ENCODE measurements at places on chromosomes 4 and X.

GRCh38 chr4:67746797-67747495 lies 7.2 kb downstream of the GNRHR start:
- DNase-seq = no peak

DNA sequence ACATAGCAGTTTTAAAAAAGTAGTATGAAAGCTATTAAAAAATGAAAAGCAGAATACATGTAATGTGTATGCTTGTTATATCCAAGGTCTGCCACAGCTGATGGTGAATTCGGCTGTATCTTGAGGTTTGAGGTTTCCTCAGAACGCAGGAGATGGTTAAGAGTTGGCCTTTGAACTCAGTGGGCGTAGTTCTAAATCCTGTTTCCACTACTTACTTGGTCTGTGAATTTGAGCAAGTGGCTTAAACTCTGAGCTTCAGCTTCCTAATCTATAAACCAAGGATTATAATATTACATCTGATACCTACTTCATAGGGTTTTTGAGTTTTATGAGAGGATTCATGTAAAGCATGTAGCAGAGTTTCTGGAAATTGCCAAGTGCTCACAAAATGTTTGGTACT lies 125.2 kb downstream of the STIM2 start:
- no peak for DNase-seq

GRCh38 chrX:66016905-66017658 lies 22.8 kb downstream of the VSIG4 start:
- no peak for DNase-seq

GRCh38 chr4:24476282-24476681 lies 108.1 kb downstream of the DHX15 start:
- DNase-seq = no peak

GRCh38 chrX:28802625-28803024 lies 215.4 kb downstream of the IL1RAPL1 start:
- DNase-seq = no peak

Measured in stimulated activated CD8-positive, alpha-beta memory T cell treated with anti-CD3 and anti-CD28 coated beads, Interleukin-7, amount 100 ng/mL, for 48 hours (primary cell).